ENCODE measurements at places on chromosomes 13 and 19.

DNA sequence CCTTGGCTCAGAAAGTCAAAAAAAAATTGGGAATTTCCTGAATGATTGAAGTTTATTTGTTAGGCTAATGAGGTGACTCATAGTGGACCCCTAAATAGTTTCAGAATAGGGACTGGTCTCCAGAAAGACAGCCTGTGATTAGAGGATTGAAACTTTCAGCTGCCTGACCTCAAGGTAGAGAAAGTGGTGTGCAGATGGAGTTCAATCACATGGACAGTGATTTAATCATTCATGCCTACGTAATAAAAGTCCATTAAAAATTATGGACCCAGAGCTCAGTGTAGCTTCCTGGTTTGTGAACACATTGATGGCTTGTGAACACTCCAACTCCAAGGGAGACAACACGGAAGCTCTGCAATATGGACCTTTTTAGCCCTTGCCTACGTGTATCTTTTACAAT is 533.2 kb upstream of the PCDH9 start:
- no peak for DNase-seq

DNA sequence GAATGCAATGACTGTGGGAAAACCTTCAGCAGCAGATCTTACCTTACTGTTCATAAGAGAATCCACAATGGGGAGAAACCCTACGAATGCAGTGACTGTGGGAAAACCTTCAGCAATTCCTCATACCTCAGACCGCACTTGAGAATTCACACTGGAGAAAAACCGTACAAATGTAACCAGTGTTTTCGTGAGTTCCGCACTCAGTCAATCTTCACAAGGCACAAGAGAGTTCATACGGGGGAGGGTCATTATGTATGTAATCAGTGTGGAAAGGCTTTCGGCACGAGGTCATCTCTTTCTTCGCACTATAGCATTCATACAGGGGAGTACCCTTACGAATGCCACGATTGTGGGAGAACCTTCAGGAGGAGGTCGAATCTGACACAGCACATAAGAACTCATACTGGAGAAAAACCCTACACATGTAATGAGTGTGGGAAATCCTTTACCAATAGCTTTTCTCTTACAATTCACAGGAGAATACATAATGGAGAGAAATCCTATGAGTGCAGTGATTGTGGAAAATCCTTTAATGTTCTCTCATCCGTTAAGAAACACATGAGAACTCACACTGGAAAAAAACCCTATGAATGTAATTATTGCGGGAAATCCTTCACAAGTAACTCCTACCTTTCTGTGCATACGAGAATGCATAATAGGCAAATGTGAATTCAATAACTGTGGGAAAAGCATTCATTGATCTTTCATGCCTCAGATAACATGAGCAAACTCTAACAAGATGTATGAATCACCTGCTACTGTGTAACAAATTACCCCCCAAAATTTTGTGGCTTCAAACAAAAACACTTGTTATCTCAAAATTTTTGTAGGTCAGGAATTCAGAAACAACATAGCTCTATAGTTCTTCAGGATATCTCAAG is 13.8 kb downstream of the ZNF557 start:
- no peak for DNase-seq

DNA sequence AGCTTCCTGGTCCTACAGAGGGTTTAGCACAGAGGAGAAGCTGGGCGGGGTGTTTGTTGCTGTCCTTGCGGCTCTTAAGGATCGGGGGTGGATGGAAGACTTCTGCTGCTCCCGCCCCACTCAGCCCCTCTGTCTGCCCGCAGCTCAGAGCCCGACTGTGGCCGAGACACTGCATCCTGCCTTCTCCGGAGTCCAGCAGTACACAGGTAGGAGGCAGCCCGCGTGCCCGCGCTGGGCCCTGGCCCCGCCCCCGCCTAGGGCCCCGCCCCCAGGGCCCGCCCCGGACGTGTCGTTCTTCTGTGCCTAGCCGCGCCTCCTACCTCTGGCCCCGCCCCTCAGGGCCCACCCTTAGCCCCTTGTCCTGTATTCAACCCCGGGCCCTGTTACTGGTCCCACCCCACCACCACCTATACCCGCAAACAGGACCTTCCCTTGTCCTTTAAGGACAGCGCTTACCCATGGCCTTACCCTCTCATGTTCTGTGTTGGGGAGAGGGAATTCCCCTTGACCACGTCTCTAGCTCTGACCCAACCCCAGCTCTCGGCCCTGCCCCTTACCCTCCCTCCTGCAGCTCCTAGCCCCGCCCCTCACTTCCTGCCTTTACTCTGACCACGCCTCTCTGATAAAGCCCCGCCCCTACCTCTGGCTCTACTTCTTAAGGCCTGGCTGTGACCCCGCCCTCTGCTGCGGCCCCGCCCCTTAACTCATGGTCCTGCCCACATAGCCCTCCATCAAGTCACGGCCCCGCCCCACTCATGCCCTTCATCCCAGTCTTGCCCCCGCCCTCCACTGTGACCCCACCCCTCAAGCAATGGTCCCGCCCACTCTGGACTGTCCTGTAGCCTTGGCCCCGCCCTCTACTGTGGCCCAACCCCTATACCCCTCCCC is 60.5 kb downstream of the CELF5 start:
- peak; percentile 65 for DNase-seq

- no peak for DNase-seq
These were observed 350.6 kb downstream of the LIG4 start for GRCh38 chr13:107864543-107865317.

- DNase-seq, result no peak
These were observed 147.3 kb downstream of the SLC7A1 start for GRCh38 chr13:29448174-29448573.

DNA sequence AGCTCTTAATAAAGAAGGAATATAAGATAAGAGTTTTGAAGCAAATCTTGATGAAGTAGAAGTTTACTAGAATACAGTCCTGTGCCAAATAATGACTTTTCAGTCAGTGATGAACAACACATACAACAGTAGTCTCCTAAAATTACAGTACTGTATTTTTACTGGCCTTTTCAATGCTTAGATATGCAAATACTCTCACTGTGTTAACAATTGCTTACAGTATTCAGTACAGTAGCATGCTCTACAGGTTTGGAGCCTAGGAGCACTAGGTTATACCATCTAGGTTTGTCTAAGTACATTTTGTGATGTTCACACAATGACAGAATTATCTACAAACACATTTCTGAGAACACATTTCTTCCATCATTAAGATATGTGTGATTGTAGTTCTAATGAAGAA is 316.7 kb upstream of the KLHL1 start:
- no peak for DNase-seq

DNA sequence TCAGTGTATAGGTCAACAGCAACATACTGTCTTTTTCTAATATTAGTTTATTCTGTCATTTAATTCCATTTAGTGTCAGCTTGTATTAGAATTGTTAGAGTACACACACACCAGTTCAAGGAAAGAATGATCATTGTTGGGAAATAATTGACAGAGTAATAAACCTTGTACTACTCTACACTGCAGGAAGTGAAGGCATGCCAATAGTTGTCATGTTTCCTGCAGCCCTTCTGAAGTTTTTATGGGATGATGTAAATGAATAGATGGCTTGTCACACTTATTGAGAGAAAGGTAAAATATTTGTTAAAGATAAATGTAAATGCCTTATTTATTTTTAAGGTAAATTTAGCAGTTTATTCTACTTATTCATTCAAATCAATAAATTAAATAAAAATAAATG is 306.9 kb upstream of the KLHL1 start:
- DNase-seq, result no peak

DNA sequence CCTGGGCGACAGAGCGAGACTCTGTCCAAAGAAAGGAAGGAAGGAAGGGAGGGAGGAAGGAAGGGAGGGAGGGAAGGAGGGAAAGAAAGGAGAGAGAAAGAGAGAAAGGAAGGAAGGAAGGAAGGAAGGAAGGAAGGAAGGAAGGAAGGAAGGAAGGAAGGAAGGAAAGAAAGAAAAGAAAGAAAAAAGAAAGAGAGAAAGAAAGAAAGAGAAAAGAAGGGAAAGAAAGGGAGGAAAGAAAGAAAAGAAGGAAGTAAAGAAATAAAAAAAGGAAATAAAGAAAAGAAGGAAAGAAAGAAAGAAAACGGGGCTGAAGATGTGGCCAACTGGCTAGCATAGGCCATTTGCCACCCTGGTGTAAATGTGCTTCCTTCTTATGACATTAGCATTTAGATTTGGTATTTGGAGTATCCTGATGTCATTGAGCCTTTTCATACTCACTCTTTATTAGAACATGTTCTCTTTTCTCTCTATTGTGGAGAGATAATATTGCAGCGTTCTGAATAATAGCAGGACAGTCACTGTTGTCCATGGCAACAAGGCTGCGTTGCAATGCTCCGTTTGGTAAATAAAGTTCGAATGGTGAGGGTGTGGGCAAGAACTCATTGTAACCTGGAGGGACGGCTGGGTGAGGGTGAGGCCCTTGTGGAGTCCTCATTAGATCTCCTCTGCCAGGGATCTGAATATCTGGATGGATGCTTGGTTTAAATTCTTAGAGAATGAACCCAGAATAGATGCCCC is 173.9 kb upstream of the UBL3 start:
- no peak for DNase-seq

Measured in stimulated activated CD4-positive, alpha-beta T cell treated with anti-CD3 and anti-CD28 coated beads, Interleukin-4, amount 100 ng/mL, for 1 hour (primary cell).